ENCODE measurements at places on chromosomes 6 and 20.

GRCh38 chr20:2619961-2620595 is 32.4 kb upstream of the NOP56 start:
- DNase-seq = no peak

DNA sequence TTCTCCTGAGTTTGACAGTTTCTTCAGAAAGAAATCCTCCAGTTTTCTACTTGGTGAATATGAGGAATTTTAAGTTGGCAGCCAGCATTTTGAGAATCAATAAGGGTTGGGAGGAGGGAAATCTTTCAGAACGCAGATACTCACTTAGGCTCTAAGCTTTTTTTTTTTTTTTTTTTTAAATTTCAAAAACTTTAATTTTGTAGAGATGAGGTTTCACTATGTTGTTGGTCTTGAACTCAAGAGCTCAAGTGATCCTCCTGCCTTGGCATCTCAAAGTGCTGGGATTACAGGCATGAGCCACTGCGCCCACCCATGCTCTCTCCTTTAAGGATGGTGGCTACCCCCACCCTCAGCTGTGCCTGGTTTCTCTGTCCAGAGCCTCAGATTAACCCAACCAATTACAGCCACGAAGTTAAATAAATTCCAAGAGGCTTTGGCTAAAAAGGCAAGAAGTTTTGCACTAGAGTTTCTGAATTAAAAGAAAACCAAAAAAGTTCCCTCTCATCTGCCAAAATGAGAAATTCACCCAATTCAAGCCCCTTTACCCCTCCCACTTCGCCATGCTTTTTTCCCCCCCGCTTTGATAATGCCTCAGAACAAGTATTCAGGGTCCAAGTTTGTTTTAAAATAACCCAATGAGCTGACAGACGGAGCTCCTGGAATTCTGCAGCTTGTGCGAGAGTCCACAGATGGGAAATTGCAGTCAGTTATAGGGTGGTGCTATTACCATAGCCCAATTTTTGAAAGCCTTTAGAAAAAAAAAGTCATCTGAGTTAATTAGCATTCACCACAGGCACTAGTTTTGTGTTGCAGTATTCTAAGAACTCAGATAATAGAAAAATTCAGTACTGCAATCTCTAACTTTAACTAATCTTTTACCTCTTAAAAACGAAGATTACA is 94.3 kb upstream of the BEND3 start:
- no peak for DNase-seq

DNA sequence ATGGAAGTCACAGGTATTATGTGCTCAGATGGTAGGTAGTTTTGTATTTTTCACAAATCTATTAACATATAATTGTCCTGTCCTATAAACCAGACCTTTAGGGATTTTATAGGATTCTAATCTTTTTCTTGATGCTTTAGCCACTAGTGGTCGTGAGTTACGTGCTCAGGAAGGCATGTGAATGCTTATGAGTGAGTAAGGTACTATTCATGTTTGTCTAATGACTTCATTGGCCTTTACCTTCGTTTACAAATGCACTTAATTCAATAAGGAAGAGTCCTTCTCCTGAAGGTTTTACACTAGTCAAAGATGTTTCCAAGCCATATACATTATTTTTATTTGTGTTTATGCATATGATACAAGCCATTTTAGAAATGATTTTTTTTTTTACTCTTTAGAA is 23.0 kb downstream of the PACRG start:
- DNase-seq = no peak

DNA sequence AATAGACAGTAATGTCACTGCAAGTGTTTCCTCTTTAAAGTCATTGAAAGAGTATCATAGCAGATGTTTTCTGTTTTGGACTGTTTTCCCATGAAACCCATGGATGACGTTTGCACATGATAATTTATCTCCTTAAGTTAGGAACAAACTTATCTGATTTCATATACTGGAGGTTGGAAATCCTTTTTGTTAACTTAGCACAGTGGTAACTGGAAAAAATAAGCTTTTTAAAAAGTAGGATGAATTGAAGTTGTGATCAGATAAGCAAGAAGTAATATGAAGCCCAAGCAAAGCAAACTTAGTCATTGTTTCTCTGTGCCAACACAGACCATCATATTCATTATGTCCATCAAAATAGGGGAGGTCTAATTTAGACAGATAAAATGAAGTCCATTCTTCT is 61.6 kb downstream of the PLCB4 start:
- no peak for DNase-seq

- no peak for DNase-seq
Measured at GRCh38 chr6:83978324-83978734, 55.2 kb upstream of the MRAP2 start.

- no peak for DNase-seq
Measured at GRCh38 chr6:24666097-24666640, 530 bp downstream of the TDP2 start.

DNA sequence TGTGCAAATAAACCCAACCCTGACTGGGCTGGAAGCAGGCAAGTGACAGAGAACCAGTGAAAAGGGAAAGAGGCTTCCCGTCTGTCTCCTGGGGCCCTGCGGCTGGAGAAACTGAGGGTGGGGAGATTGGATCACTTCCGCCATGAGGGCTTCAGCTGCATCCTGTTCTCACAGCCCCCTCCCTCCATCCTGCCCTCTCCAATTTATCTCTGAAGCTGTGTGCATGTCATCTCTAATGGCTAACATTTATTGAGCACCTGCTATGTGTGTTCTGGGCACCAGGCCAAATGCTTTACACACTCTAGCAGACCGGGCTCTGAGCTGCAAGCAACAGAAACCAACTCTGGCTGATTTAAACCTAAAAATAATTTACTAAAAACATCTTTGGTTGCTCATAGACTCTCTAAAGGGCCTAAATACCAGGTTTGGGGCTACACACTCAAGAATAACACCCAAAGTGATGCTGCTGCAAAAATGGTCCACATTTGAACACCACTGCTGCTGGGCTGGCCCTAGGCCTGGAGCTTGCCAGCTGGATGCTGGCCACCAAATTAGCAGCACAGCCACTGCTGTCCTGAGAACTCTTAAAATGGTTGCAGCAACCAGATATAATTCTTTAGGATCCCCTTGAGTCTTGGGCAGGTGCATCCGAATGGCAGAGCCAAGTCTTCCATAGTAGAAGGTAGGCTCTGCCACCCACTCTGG is 123.6 kb upstream of the LRFN2 start:
- DNase-seq = no peak

DNA sequence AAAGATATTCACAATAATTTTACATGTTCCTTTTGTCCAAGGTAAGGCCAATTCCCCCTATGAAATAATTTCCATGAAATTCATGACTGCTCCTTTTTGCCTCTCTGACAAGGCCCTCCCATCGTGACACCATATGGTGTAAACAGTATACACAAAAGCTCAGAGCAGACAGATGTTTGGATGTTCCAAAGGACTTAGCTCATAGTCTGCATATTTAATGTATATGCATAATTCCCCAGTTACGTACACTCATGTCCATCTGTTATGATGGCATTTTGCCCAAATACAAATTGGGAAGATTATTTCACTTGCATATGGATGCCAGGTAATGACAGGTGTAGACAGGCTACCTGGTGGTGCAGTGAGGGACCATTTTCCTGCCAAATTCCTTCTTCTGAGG is 376.5 kb downstream of the KHDRBS2 start:
- DNase-seq = no peak

- DNase-seq = no peak
Measured at GRCh38 chr6:55227862-55228261, 53.5 kb downstream of the HCRTR2 start.

GRCh38 chr20:46334303-46334904 is 26.1 kb upstream of the CDH22 start:
- no peak for DNase-seq

- no peak for DNase-seq
Measured at GRCh38 chr6:131998255-131998982, 47.2 kb upstream of the CCN2 start.

GRCh38 chr6:558959-559358 is 97.9 kb downstream of the HUS1B start:
- DNase-seq = no peak

DNA sequence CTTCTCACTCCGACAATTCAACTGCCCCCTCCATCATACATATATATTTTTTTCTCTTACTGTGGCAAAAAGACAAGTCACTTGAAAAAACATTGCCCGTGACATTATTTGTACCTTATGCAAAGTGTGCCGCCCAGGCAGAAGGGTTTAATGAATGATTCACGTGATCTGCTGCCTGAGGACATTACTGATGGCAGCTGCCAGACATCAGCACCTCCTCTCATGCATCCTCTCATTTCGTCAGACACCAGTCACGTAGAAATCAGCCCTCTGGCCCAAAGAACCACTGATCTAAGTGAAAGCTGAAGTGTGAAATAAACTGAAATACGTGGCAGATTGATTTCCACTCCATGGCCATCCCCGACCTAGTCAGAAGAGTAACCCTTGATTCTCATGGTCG is 218.8 kb upstream of the PDE10A start:
- DNase-seq = peak; percentile 26

GRCh38 chr6:21586740-21587178 is 6.8 kb upstream of the SOX4 start:
- DNase-seq = no peak

DNA sequence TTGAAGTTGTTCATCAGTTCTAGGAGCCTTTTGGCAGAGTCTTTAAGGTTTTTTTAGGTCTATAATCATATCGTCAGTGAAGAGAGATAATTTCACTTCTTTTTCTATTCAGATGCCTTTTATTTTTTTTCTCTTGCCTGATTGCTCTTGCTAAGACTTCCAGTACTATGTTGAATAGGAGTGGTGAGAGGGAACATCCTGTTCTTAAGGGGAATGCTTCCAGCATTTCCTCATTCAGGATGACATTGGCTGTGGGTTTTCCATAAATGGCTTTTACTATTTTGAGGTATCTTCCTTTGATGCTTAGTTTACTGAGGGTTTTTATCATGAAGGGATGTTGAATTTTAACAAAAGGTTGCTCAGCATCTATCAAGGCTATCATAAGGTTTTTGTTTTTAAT is 109.5 kb downstream of the CLVS2 start:
- DNase-seq = no peak

- no peak for DNase-seq
Measured at GRCh38 chr20:17491041-17491440, 40.1 kb downstream of the BFSP1 start.

- no peak for DNase-seq
Measured at GRCh38 chr6:15452182-15452941, 206.5 kb downstream of the JARID2 start.

GRCh38 chr6:153170511-153170910 is 39.4 kb upstream of the RGS17 start:
- no peak for DNase-seq

- no peak for DNase-seq
Measured at GRCh38 chr20:14667226-14667625, 329.8 kb upstream of the FLRT3 start.

DNA sequence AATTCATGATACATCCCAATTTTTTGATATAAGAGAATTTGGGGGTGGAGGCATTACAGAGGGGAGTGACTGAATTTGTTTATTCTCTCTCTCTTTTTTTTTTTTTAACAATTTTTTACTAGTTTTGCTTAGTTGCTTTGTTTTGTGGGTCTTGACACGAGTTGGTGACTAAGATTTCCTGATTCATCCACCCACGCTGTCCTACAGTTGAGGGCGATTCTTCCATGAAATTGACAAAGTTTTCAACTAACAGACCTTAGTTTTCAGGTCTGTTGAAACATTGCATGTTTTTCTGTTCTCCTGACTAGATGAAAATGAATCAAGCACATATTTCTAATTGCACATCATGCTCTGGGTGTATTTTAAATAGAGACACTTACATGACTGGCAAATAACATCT is 613.8 kb downstream of the TFAP2B start:
- DNase-seq = no peak

DNA sequence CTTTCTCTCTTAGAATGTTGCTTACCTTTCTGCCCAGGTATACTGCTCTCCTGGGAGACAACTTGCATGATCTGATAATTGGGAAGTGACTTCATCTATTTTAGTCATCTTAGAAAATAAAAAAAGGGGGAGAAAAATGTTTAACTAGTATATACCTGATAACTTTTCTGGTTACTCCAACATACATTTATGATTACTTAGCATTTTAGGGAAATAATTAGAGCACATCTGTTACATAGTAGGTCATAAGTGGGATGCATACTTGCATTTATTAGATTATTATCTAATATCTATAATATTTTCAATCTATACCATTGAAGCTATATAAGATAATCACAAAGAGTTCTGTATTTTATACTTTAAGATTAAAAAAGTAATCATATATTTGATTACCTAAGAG is 193.9 kb upstream of the EYS start:
- no peak for DNase-seq

- no peak for DNase-seq
Measured at GRCh38 chr6:117143647-117144046, 121.7 kb upstream of the VGLL2 start.

DNA sequence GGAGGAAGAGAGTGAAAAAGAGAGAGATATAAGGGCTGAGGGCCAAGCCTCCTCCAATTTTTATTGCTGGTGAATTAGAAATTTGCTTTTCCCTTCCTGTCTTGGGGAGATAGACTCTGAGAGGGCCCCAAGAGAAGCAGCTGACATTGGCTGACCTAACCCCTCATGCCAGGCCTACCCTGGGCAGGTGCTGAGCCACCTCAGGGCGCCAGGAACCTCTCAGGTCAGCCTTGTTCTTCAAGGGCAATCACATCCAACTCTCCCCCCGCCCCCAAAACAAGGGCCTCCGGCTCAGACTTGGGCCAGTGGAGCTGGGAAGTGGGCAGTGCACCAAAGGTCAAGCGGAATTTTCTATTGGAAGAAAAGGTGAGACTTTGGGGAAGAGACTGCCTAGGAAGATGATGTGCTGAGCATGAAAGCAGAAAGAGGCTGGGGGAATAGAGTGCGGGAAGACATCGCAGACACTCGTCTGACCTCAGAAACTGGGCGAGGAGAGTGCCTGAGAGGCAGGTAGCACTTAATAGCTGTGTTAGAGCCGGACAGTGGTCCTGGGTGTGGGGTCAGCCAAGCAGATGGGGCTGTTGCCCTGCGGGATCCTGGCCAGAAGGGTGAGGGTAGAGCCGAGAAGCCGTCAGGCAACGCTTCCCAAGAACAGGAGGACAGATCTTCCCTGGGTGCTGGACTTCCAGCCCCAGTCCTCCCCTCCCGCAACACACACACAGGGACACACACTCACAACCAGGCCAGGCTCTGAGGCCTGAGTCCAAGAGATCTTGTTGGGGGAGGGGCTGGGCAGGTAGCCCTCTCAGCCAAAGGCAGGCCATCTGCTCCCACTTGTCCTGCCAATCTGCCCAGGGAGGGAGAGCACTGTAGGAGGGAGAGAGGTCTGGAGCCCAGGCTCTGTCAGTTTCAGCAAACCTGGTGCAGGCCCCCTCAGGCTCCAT is 3.7 kb upstream of the FASTKD5 start:
- DNase-seq = no peak

DNA sequence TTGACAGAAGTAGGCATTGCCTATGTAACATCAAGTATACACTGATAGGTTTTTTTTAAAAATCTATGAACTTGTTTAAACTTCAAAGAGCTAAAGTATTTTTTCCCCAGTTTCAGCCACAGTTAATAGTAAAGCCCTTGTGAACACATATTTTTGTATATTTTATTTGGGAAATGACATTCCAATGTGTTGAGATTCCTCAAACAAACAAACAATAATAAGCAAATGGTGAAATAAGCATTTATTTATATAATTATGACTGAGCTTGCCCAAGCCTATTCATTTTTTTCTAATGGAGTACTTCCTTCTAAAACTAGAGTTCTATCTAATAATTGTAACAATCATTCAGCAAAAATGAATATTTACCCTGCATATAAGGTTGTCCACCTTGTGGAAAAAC is 12.5 kb downstream of the SYCP2 start:
- DNase-seq = no peak

GRCh38 chr6:159926542-159927203 is 35.9 kb downstream of the MAS1 start:
- DNase-seq = no peak

GRCh38 chr6:28824793-28825731 is 98.7 kb downstream of the TRIM27 start:
- peak; percentile 71 for DNase-seq

Data from retina (tissue), 1 donor.